Activated naive CD4-positive, alpha-beta T cell (primary cell): ENCODE measurements at places on chromosomes 5 and 9.

- no peak for DNase-seq
These were observed 80.1 kb upstream of the IRX4 start for GRCh38 chr5:1962619-1963355.

GRCh38 chr5:139473565-139473964 is 2.8 kb downstream of the SMIM33 start:
- no peak for DNase-seq

DNA sequence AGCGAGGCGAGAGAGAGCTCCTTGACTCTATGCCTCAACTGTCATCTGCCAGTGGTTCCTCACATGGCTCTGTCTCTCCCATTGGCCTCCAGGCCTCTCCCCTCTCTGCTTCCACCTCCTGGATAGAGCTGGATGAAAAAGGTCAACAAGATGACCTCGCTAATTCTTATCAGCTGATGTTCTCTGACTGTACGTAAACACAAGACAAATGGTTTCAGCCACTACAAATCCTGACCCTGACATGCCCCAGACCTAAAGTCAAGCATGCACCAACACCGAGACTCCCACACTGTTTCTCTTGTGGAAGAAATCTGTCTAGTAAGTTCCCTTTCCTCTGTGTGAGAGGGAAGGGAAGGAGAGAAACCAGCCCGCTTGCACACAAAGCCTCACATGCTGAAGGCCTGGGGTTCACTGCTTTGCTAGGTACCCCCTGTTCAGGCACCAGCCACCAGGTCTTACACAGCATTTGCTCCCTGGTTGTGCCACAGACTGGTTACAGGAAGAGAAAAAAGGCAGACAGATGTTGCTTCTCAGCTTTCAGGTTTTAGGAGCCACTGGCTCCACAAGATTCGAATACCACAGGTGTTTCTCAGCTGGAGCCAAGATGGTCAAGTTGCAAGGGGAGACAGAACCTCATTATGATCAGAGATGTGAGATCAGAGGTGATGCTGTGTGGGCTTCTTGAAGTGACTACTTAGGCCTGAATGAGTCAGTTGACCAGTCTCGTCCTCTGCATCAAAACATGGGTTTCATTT is 592.5 kb downstream of the CCDC171 start:
- no peak for DNase-seq

GRCh38 chr5:25554077-25554476 is 909.3 kb upstream of the CDH10 start:
- DNase-seq, result no peak

DNA sequence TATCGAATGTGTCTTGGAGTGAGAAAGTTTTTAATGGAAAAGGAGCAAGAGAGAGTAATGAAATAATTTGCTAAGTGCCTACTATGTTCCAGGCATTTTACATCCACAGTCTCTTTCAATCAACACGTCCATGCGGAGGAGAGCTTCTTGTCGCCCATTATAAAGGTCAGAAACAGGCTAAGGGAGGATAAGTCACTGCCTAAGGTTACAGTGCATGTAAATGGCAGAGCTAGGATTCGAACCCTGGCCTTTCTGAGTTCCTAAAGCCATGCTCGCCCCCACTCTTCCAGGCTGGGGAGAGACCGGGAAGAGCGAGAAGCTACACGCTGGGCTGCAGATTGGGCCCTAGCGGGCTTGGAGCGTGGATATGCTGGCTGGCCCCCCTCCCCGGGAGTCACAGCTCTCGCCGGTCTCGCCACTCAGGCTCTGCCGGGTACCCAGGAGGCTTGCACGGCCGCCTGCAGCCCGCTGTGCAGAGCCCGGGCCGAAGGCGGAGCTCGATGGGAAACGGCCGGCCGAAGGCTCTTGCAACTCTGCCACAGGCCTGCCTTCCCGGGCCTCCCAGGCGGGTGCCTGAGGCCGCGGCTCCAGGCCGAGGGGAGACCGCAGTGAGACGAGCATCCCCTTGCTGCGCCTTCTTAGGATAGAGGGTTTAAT is 775 bp upstream of the LHX2 start:
- DNase-seq, result no peak

GRCh38 chr9:72592502-72593403 is 71.3 kb downstream of the TMC1 start:
- no peak for DNase-seq

DNA sequence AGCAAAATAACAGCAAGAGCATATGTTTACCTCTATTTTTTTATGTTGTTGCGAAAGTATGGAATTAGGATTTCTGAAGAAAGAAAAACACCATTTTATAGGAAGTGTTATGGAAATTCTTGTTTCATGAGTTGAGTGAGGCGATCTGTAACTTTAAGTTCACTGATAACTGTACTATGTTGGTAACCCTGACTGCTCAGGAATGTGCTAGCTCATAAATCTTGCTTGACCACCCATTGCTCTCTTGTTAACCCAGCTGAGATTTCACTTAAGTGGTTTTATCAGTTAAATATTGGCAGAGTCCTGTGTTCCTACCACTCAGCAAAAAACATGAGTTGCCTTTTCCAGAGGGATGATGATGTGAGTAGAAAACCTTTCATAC is 91.1 kb upstream of the STARD4 start:
- no peak for DNase-seq

- no peak for DNase-seq
These were observed 499 bp downstream of the ALG2 start for GRCh38 chr9:99221266-99221620.

- no peak for DNase-seq
These were observed 64.8 kb upstream of the PLCXD3 start for GRCh38 chr5:41575110-41575779.

- DNase-seq, result no peak
These were observed 15.9 kb upstream of the FGF1 start for GRCh38 chr5:142701673-142702311.

DNA sequence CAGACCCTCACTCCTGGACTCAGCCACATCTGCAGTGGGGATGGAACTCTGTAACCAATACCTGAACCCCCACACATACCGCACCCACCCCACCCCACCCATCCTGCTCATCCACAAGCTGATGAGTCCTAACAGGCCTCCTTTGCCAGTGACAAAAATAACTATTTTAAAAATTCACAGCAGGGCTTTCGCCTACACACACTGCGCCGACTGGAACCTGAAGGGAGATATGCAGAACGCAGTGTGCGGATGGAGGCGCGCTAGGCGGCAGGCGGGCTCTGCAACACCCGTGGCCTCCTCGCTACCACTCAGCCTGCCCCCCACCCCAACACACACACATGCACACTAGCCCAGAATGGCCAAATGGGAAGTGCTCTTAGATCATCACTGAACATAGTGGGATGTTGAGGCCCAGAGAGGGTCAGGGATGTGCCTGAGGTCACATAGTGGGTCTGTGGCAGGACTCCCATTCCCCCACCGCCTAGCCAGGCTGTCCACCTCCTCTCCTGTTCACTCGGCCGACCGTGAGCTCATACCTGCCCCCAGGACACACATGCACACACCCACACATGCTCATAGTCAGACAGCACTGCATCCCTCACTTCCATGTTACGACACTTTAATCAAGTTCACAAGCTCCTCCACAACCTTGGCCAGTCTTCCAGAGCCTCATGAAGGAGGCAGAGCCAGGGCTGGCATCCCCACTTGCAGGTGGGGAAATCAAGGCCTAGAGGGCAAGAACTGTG is 6.3 kb upstream of the CAMK2A start:
- no peak for DNase-seq

- no peak for DNase-seq
These were observed 145.7 kb downstream of the ARHGAP26 start for GRCh38 chr5:142915813-142916424.
